ENCODE measurements at places on chromosomes 2 and 18.

GRCh38 chr18:37524498-37525261 lies 40.9 kb downstream of the CELF4 start:
- DNase-seq = no peak
- H3K27ac ChIP-seq = no peak overlapping the region
- peaks cover 50% of the 10 kb centered on the region for H3K27me3 ChIP-seq

GRCh38 chr2:11161747-11162146 lies 6.5 kb downstream of the SLC66A3 start:
- no peaks in the 10 kb centered on the region for H3K27me3 ChIP-seq
- H3K4me3 ChIP-seq = no peak overlapping the region
- no peaks in the 10 kb centered on the region for H3K36me3 ChIP-seq
- H3K27ac ChIP-seq = no peak overlapping the region

GRCh38 chr2:189751080-189751658 lies 11.4 kb downstream of the OSGEPL1 start:
- H3K4me3 ChIP-seq = no peak overlapping the region
- no peaks in the 10 kb centered on the region for H3K27me3 ChIP-seq
- H3K27ac ChIP-seq = no peak overlapping the region
- no peaks in the 10 kb centered on the region for H3K4me1 ChIP-seq
- peaks cover 36% of the 10 kb centered on the region for H3K36me3 ChIP-seq

DNA sequence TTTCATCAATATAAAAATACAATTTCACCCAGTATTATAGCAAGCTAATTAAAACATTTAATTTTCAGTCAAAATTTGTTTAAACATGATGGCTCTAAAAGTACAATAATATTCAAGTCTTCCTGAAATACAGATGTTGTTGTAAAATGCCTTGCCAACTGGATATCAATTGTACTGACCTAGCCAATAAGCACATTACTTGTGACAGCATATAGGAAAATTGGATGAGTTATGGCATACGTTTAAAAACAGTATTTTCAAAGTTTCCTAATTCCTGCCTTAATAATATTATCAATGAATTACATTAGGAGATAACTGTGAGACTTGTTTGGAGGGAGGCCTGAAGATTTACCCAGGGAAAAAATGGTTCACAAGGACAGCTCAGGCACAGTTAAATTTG lies 336.9 kb upstream of the CDH20 start:
- no peak overlapping the region for H3K27ac ChIP-seq
- no peak for DNase-seq
- no peaks in the 10 kb centered on the region for H3K27me3 ChIP-seq
- H3K36me3 ChIP-seq = no peaks in the 10 kb centered on the region

- no peak overlapping the region for H3K4me3 ChIP-seq
- DNase-seq = no peak
- no peaks in the 10 kb centered on the region for H3K4me1 ChIP-seq
- H3K27ac ChIP-seq = no peak overlapping the region
Measured at GRCh38 chr2:157302492-157303099, 23.0 kb downstream of the ERMN start.
